Posterior cingulate gyrus (tissue), 11 donors: ENCODE measurements at places on chromosomes 11 and 22.

- no peak for DNase-seq
Measured at GRCh38 chr22:36405671-36406538, 18.1 kb upstream of the MYH9 start.

DNA sequence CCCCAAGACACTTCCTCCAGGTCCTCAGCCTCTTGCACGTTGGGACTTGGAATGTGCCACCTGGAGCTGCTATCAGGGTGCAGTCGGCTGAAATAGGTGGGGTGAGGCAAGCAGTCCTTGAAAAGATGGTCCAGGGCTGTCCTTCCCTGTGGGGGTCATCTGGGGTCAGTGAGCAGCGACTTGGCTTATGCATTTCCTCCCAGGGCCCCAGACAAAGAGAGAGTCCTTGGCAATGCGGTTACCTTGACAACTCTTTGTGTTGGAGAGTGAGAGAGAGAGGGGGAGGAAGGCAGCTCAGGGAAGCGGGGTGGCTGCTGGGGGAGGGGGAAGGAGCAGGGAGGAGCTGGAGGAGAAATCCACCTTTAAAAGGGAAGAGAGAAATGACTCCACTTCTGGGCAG is 93.8 kb downstream of the MIAT start:
- DNase-seq = peak; percentile 20

GRCh38 chr11:61701242-61701886 is 21.2 kb downstream of the DAGLA start:
- no peak for DNase-seq

GRCh38 chr11:113690619-113691569 is 15.2 kb downstream of the TMPRSS5 start:
- DNase-seq = peak; percentile 80

GRCh38 chr11:116515664-116516184 is 257.1 kb downstream of the BUD13 start:
- no peak for DNase-seq

DNA sequence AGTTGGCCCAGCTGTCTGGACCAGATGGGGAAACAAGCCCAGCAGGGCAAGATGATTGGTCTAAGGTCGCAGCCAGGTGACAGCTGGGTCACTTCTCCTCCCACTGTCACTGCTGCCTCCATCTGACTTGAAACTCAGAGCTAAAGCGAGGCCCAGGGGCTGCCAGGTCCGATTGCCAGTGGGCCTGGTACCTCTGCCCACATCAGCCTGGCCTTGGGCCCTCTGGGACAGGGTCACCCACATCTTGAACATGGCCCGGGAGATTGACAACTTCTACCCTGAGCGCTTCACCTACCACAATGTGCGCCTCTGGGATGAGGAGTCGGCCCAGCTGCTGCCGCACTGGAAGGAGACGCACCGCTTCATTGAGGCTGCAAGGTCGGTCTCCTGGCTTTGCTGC is 5.8 kb downstream of the SSH3 start:
- DNase-seq = no peak

- DNase-seq = no peak
Measured at GRCh38 chr22:24338726-24339451, 68.3 kb downstream of the SPECC1L start.

GRCh38 chr11:74443071-74443864 is 24.1 kb downstream of the KCNE3 start:
- no peak for DNase-seq

DNA sequence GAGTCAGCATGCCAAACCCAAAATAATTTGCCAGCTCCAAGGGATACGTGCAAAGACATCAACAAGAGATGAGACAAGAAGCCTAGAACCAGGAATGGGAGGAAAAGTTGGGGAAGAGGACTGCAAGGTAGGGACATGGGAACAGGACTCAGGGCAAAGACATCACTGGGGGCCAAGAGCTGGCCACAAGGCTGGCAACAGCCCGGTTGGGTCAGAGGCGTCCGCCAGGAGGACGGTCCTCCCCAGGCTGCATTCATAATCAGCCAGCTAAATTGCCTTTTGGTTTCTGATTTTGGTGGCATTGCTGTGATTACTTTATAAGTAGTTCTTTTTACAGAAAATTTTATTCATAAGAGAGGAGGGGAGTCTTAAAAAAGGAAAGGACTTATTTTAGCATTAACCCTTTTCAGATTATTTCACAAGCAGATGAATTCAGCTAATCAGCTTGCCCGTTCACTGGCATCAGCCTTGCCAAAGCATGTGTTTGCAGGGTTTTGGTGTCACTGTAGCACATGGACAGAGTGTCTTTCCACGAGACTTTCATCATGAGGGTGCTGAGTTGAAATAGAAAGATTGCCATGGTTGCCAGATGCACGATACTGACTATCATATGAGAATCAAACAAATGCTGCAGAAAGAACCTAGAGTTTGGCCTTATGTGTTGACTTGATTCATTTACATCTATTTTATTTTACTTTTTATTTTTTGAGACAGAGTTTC is 23.2 kb upstream of the NAV2 start:
- DNase-seq = no peak

- peak; percentile 21 for DNase-seq
Measured at GRCh38 chr22:19040888-19041703, 81.1 kb downstream of the DGCR2 start.

DNA sequence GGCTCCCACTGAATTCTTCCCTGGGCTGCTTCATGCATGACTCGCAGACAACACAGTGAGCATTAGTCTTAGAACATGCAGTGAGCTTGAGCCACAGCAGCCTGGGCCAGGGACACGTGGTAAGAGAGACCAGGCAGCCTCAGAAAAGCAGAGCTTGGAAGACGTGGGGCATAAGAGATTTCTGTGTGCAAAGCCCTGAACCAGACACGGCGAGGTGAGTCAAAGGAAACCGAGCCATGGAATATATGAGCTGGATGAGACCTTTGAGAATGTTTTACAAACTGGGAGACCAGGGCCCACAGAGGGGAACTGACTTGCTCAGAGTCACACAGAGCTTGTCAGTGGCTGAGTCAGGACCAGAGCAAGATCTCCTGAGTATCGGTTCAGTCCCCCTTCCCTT is 8.5 kb upstream of the FXYD6 start:
- DNase-seq = no peak

GRCh38 chr11:134037046-134037908 is 31.6 kb upstream of the JAM3 start:
- DNase-seq = peak; percentile 31

GRCh38 chr22:30260682-30261081 is 6.0 kb downstream of the OSM start:
- DNase-seq = no peak

- DNase-seq = no peak
Measured at GRCh38 chr11:2555891-2556290, 111.1 kb downstream of the KCNQ1 start.

DNA sequence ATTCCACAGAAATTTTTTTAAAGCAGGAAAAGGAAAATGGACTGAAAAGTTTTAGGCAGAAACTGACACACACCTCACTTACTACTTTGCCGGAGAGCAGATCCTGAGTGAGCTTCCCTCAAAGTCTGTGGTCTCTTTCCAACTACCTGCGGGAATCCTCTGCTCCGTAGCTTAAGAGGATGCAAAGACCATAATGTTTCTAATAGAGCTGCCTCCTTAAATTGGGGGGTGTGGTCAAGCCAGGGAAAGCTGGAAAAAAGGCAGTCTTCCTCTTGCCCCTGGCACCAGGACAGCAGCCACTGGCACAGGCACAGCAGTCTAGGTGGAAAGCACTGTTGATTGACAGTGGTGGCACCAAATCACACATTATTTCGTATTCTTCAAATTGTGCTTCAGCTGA is at the start of gene ETS1:
TSS of gene ETS1 (minus strand) at position 144 of the 400 bp plus-strand sequence. CDS start 14,428 bp downstream, outside the sequence.
- no peak for DNase-seq

- DNase-seq = no peak
Measured at GRCh38 chr11:24124876-24125275, 372.0 kb upstream of the LUZP2 start.

- DNase-seq = no peak
Measured at GRCh38 chr11:64331569-64332371, 8.2 kb upstream of the CCDC88B start.

GRCh38 chr11:43921561-43922294 is 20.7 kb upstream of the C11orf96 start:
- no peak for DNase-seq

- no peak for DNase-seq
Measured at GRCh38 chr11:44535191-44535980, 30.1 kb upstream of the CD82 start.

- no peak for DNase-seq
Measured at GRCh38 chr11:115721296-115721995, 217.2 kb upstream of the CADM1 start.

DNA sequence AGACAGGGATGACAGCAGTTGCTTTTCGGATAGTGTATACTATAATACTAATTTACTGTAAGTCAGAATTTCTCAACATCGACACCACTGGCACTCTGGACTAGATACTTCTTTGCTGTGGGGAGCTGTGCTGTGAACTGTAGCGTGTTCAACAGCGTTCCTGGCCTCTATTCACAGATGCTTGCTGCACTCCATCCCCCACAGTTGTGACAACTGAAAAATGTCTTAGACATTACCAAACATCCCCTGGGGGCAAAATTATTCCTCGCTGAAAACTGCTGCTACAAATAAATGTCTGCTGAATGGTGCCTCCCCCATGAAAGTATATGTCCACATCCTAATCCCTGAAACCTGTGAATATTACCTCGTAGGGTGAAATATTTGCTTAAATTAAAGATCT is 7.5 kb upstream of the SLC15A3 start:
- DNase-seq = no peak

GRCh38 chr11:108125096-108125495 is 3.7 kb downstream of the ACAT1 start:
- no peak for DNase-seq

DNA sequence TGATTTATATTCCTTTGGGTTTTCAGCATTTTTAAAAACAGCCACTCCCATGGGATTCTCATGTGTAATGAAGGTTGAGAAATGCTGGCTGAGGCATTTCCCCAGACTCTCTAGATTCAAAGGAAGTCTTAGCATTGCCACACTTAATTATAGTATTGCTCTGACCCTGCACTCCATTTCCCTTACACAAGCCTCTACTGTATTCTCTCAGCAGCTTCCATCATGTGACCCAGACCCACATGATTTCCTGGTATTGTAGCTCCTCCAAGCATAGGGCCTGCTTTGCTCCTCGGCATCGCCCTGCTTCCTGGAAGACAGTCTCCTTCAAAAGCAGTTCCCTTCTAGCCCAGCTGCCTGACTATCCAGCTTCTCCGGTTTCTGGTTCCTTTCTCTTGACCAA is 261.5 kb downstream of the LARGE1 start:
- DNase-seq = no peak

DNA sequence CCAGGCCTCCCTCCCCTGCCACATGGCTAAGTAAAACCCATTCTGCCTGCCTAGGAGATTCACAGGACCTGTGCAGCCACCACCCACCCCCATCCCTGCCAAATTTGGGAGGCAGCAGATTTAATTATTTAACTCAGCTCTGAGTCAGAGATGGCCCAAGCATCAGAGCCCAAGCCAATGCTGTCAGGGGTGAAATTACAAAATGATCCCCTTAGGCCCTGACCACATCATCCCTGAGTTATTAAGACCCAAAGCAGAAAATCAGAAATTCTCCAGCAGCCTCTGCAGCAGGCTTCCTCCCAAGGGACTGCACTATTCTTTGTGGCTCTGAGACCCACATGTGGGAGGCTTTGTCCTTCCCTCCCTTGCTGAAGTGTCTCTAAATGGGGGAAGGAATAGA is 52.8 kb upstream of the RRAS2 start:
- no peak for DNase-seq

DNA sequence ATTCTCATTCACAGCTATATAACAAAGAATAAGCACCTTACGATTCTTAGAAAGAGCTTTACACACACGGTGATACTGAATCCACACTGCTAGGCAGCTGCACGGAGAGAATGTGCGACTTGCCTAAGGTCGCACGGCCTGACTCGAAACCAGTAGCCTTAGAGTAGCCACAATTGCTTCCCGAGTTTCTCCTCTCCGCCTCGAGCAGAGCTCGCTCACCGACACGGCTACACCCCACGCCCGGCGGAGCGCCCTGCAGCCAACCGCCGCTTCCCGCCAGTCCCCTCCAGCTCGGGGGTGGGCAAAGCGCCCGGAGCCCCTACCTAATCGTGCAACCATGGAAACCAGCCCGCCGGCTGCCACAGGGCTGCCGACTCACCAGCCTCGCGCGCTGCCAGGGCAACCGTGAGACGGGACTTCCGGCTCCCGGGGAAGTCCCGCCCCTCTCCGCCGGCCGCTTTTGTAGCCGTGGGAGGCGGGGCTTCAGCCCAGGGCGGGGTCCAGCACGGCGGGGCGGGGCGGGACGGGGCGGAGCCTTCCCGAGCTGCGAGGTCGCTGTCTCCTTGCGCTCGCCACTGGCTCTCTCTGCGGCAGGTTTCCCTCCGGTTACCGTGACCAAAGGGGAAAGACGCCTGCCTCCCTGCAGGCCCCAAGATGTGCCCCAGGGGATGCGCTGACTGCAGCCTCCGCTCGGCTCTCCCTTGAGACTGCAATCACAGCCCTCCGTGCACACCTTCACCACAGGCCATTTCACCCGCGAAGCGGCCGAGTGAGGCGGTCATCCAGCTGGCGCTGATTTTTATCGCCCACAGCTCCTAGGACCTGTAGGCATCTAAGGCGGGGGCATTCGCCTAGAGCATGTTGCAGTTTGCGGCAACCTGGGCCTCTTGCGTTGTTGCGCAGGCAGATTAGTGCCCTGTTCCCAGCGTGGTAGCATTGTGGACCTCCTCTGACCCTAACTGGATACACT is 1.1 kb downstream of the BSCL2 start:
- peak; percentile 96 for DNase-seq

DNA sequence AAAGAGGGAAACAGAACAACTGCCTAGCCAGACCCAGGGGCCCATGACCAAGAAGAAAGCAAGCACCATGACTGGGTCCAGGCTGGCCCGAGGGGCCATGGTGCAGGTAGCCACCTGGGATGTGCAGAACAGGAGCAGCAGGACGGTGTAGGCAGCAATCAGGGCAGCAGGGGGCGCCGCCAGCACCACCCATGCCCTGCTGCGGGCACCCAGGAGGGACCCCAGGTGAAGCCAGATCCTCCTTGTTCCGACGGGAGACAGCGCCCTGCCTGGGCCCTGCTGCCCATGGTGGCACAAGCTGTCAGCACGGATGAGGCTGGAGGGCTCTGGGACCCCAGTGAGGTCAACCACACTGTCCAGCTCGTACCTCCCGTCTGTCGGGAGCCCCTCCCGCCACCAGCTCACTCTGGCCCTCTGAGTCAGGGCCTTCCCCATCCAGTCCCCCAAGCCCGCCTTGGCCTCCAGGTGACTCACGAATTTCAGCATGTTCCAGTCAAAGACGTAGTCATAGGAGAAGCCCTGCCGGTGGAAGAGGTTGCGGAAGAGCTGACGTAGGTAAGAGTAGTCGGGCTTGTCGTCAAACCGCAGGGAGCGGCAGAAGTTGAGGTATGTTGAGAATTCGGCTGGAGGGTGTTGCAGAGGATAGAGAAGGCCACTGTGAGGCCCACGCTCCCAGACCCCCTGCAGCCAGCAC is 18.8 kb downstream of the CSNK1E start:
- no peak for DNase-seq

- no peak for DNase-seq
Measured at GRCh38 chr11:92141159-92141558, 83.5 kb upstream of the FAT3 start.

DNA sequence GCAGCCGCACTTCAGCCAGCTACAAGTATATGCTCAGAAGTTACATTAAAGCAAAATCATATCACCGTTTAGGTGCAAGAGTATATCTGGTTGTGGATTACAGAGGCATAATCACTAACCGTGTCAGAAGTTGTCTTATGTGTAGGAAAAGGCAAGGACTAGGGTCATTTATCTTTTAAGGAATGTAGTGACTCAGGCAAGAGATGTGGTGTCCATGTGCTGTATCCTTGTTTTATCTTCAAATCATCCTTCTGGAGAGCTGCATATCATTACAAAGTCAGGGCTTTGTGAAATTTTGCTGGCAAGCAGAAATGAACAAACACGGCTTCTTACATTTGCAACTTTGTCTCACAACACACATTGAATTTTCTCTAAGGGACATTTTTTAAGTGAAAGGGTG is 12.7 kb upstream of the CHORDC1 start:
- DNase-seq = no peak
